ENCODE measurements at places on chromosomes 6 and 20. TPM values are rescaled to one million over a fixed set of nuclear protein-coding genes. Genes with fewer than 3 reads are reported as not detected.
A peak's percentile ranks its signal among the peaks of the same experiment; 100 is the strongest.

The SCGN gene
- polyA plus RNA-seq = 29.3 TPM

The OR12D3 gene
- polyA plus RNA-seq = not detected

GRCh38 chr6:105178110-105178509, 1.7 kb downstream of the POPDC3 start:
- no peaks in the 10 kb centered on the region for H3K4me1 ChIP-seq
- H3K36me3 ChIP-seq = no peaks in the 10 kb centered on the region
- H3K27me3 ChIP-seq = peaks cover 4% of the 10 kb centered on the region
- no peak overlapping the region for H3K27ac ChIP-seq

- peak; percentile 82 for DNase-seq
- H3K27ac ChIP-seq = peak overlapping the region; percentile 99
- H3K36me3 ChIP-seq = peaks cover 9% of the 10 kb centered on the region
- no peak overlapping the region for H3K4me3 ChIP-seq
- no peaks in the 10 kb centered on the region for H3K27me3 ChIP-seq
These were observed 1.6 kb downstream of the SLC44A4 start for GRCh38 chr6:31877125-31877650.

DNA sequence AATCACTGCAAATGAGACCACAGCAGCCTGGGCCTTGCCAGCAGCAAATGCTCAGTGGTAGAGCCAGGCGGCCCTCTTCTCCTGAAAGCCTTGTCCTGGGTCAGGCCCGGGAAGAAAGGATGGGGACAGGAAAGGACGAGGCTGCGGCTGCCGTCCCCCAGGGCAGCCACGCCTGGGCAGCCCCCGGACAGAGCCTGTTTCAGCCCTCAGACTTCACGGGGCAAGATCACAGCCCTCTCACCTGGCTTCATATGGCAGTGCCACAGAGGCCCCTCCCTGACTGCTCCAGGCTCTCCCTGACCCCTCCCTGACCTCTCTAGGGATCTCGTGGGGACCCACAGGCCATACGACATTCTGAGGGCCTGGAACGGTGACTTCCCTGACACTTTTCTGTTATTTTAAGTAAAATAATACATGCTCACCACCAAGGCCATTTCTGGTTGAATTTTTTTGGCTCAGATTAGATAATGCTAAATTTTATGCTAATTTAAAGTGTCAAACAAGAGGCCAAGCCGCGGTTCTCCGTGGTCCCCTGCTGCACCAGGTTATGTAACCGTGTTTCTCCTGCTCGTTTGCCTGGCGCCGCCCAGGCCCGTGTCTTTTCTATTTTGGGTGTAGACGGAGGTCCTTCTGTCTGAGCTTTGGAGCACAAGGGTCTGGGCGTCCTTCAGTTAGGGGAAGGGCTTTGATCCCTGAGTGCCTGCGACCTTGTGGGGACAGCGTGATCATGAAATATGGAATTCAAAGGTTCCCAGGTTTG, 59.9 kb upstream of the BHLHE23 start:
- H3K27ac ChIP-seq = no peak overlapping the region
- no peaks in the 10 kb centered on the region for H3K36me3 ChIP-seq
- no peaks in the 10 kb centered on the region for H3K4me1 ChIP-seq
- H3K27me3 ChIP-seq = no peaks in the 10 kb centered on the region

GRCh38 chr6:11681770-11682169, 96.8 kb downstream of the ADTRP start:
- DNase-seq = no peak
- no peak overlapping the region for H3K27ac ChIP-seq
- no peaks in the 10 kb centered on the region for H3K36me3 ChIP-seq

Measured in small intestine (tissue), 16 donors.